ENCODE measurements at places on chromosomes 7 and 10. TPM values are rescaled to one million over a fixed set of nuclear protein-coding genes. Genes with fewer than 3 reads are reported as not detected.

ENKUR gene
- total RNA-seq: 1.1 TPM

PRKCQ gene
- total RNA-seq: 0.11 TPM

NRAP gene
- total RNA-seq: not detected

TFPI2 gene
- total RNA-seq: 0.79 TPM

ADAM12 gene
- total RNA-seq: 0.79 TPM

PNLIPRP1 gene
- total RNA-seq: not detected

Data from placental epithelial cell (primary cell).